ENCODE measurements at places on chromosomes 6 and 20.

- no peak overlapping the region for H3K4me3 ChIP-seq
- H3K36me3 ChIP-seq: no peaks in the 10 kb centered on the region
These were observed 50.7 kb downstream of the MRPL14 start for GRCh38 chr6:44076356-44077213.

DNA sequence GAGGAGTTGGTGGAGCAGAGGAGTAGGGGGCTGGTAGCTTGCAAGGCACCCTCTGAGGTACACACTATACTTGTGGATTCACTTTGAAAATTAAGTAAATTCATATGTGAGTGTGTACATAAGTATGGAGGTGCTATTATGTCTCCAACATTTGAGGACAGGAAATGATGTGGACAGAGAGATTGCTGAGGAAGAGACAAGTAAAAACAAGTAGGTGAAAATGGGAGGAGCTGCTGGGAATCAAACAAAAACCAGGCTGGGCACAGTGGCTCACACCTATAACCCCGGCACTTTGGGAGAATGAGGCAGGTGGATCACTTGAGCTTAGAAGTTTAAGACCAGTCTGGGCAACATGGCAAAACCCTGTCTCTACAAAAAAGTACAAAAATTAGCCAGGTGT, 69.2 kb upstream of the LYRM2 start:
- no peak overlapping the region for H3K27ac ChIP-seq
- no peaks in the 10 kb centered on the region for H3K27me3 ChIP-seq
- H3K4me3 ChIP-seq: no peak overlapping the region
- no peak for DNase-seq
- H3K36me3 ChIP-seq: peaks cover 81% of the 10 kb centered on the region

GRCh38 chr6:77715588-77715987, 62.7 kb downstream of the MEI4 start:
- H3K36me3 ChIP-seq: no peaks in the 10 kb centered on the region
- H3K4me1 ChIP-seq: no peaks in the 10 kb centered on the region
- no peak for DNase-seq
- no peaks in the 10 kb centered on the region for H3K27me3 ChIP-seq
- no peak overlapping the region for H3K4me3 ChIP-seq
- no peak overlapping the region for H3K27ac ChIP-seq

GRCh38 chr6:83169106-83169505, 24.0 kb downstream of the PGM3 start:
- no peak overlapping the region for H3K4me3 ChIP-seq
- H3K27ac ChIP-seq: no peak overlapping the region
- no peaks in the 10 kb centered on the region for H3K4me1 ChIP-seq
- no peaks in the 10 kb centered on the region for H3K27me3 ChIP-seq
- H3K36me3 ChIP-seq: peaks cover 82% of the 10 kb centered on the region
- no peak for DNase-seq

DNA sequence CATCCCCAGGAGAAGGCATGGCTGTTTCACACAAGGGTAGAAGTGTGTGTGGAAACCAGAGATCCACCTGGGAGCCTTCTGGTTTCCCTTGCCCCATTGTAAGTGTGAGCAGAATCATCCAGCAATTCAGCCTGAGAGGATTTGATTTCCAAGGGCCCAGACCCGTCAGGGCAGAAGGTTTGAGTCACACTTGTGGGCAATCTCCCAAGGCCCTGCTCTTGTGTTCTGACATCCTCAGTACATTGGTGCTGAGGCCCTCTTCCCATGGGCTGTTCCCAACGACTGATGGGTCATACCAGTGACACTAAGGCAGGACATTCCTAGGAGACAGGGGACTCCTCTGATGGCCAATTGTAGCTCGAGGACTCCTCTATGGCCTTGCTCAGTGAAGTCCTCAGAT, 58.2 kb upstream of the POLR1H start:
- H3K4me1 ChIP-seq: peaks cover 13% of the 10 kb centered on the region
- H3K27ac ChIP-seq: no peak overlapping the region
- H3K27me3 ChIP-seq: peaks cover 18% of the 10 kb centered on the region
- DNase-seq: no peak
